ENCODE measurements at places on chromosomes 2 and 18. TPM values are rescaled to one million over a fixed set of nuclear protein-coding genes. Genes with fewer than 3 reads are reported as not detected.

- no peak overlapping the region for H3K4me3 ChIP-seq
- no peak for DNase-seq
- no peaks in the 10 kb centered on the region for H3K36me3 ChIP-seq
- no peaks in the 10 kb centered on the region for H3K4me1 ChIP-seq
- H3K27ac ChIP-seq, result no peak overlapping the region
Measured at GRCh38 chr2:145524836-145525235, 1004.9 kb upstream of the ZEB2 start.

- H3K4me1 ChIP-seq, result no peaks in the 10 kb centered on the region
- H3K27ac ChIP-seq, result no peak overlapping the region
- no peak for DNase-seq
- H3K36me3 ChIP-seq, result no peaks in the 10 kb centered on the region
Measured at GRCh38 chr2:46087492-46087891, 209.7 kb upstream of the EPAS1 start.

The CDCA7 gene
- total RNA-seq, result 30.0 TPM

The EIPR1 gene
- total RNA-seq, result 39.1 TPM

The KLHL14 gene
- 0.07 TPM for total RNA-seq

DNA sequence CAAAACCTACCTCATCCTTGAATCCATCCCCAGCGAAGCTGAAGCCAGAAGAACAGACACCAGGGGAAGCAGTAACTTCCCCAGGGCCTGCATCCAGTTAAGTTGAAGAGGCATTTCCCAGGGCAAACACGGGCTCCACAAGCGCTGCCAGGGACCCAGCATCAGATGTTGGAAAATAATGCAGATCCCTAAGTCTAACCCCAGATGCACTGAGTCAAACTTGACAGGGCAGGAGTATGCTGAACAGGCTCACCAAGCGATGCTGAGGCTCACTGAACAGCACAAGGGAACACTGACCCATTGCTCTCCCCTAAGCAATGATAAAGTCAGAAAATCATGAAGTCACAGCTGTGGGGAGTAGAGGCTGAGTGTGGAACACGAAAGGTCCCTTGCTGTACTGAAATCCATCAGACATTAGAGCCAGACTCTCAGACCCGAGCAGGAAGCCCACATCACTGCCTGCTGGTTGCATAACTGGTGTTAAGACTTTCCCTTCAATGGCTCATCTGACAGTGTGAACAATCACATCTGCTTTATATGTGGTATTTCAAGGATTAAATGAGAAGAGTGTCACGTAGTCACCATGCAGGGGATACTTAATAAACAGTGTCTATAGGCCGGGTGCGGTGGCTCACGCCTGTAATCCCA, 36.2 kb downstream of the TNS1 start:
- peak overlapping the region; percentile 47 for H3K27ac ChIP-seq
- H3K4me3 ChIP-seq, result no peak overlapping the region
- H3K36me3 ChIP-seq, result no peaks in the 10 kb centered on the region
- H3K27me3 ChIP-seq, result no peaks in the 10 kb centered on the region

DNA sequence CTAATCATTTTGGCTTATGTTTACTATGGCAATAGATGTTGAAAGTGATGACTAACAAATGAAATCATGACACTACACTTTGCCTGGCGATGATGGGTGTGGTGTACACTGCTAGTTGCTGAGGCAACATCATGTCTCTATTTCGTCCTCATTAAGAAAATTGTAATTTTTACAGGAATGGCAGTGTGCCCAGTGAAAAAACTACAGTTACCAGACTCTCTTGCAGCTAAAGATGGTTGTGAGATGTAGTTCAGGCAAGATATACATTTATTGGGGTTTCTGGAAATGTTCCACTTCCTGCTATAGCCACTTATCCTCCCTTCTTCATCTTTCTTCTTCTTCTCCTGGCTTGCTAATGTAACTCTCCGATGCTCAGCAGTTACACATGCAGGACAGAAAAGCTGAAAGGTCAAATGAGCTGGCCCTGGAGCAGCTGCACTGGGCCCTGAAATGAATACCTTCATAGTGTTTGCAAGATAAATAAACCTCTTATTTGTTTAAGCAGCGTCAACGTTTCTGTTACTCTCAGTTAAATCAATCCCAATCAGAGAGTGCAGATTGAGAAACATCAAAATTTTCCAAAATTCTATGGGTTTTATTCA, 46.0 kb downstream of the SOCS6 start:
- no peaks in the 10 kb centered on the region for H3K27me3 ChIP-seq
- no peaks in the 10 kb centered on the region for H3K4me1 ChIP-seq
- H3K27ac ChIP-seq, result no peak overlapping the region
- H3K4me3 ChIP-seq, result no peak overlapping the region
- no peak for DNase-seq
- H3K36me3 ChIP-seq, result no peaks in the 10 kb centered on the region

DNA sequence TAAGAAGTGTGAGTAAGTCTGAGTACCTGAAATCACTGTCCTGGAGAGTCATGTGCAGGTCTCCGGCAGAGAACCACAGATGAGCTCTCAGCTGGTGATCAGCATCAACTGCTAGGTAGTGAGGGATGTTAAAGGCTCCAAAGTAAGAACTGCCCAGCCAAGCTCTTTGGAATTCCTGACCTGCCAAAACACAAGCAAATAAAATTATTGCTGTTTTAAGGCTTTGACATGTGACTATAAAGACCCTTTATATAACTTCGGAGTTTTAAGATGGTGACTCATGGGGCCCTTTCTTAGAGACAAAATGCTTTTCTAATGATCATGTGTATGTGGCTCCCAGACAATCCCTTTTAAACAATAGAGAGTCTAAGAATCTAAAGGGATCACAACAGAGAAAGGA, 855.7 kb downstream of the TRIB2 start:
- no peaks in the 10 kb centered on the region for H3K36me3 ChIP-seq
- no peaks in the 10 kb centered on the region for H3K27me3 ChIP-seq
- H3K4me1 ChIP-seq, result no peaks in the 10 kb centered on the region
- no peak overlapping the region for H3K4me3 ChIP-seq

- no peaks in the 10 kb centered on the region for H3K36me3 ChIP-seq
- H3K4me3 ChIP-seq, result no peak overlapping the region
- no peaks in the 10 kb centered on the region for H3K4me1 ChIP-seq
- DNase-seq, result no peak
- H3K27me3 ChIP-seq, result no peaks in the 10 kb centered on the region
Measured at GRCh38 chr2:164842624-164842966, 972 bp upstream of the COBLL1 start.

The DHX57 gene
- 14.7 TPM for total RNA-seq

The KCNJ3 gene
- 0.32 TPM for total RNA-seq

The TWIST2 gene
- total RNA-seq, result 0.82 TPM

GRCh38 chr2:61832183-61832841, 21.5 kb downstream of the FAM161A start:
- no peak overlapping the region for H3K27ac ChIP-seq
- no peaks in the 10 kb centered on the region for H3K36me3 ChIP-seq
- H3K27me3 ChIP-seq, result no peaks in the 10 kb centered on the region
- DNase-seq, result no peak
- no peaks in the 10 kb centered on the region for H3K4me1 ChIP-seq

The TET3 gene
- 17.8 TPM for total RNA-seq

DNA sequence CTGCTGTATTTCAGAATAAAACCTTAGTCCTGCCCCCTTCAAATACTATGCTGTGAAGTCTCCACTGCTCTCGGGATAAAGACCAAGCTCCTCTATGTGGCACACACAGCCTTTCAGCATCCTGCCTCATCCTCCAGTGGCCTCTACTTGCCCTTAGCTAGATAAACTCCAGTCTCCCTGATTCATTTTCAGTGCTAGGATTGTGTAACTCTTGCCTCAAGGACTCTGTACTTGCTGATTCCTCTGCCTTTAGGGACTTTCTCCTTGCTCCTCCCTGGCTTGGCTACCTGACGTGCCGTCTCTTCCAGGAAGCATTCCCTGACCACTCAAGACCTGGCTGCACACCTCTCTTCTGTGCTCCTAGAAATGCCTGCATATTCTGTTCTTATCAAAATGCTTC, 416.7 kb downstream of the MTX2 start:
- no peaks in the 10 kb centered on the region for H3K4me1 ChIP-seq
- DNase-seq, result no peak
- H3K4me3 ChIP-seq, result no peak overlapping the region

GRCh38 chr2:236049981-236050380, 118.2 kb downstream of the GBX2 start:
- H3K27ac ChIP-seq, result no peak overlapping the region
- no peaks in the 10 kb centered on the region for H3K27me3 ChIP-seq
- DNase-seq, result no peak
- no peaks in the 10 kb centered on the region for H3K36me3 ChIP-seq
- no peaks in the 10 kb centered on the region for H3K4me1 ChIP-seq

The CDH2 gene
- 0.84 TPM for total RNA-seq

DNA sequence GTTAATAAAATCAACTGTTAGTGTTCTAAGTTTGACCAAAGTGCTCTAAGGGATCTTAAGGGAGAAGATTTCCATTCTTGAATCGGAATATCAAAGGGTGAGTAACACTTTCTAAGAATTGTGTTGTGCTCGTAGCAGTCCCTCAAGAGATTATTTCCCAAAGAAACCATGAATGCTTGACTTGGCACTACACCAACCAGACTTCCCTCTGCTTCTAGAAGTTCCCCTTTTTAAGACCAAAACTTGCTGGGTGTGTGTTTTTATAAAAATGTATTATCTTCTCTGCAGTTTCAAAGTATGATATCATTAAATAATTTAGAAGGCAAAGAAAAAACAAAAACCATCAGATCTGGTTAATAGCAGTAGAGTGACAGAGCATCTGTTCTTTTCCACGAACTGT, 522.0 kb upstream of the FAM98A start:
- H3K4me3 ChIP-seq, result no peak overlapping the region
- H3K27ac ChIP-seq, result no peak overlapping the region
- no peaks in the 10 kb centered on the region for H3K27me3 ChIP-seq
- DNase-seq, result no peak
- H3K36me3 ChIP-seq, result no peaks in the 10 kb centered on the region

The SGO2 gene
- 7.6 TPM for total RNA-seq

The LCT gene
- total RNA-seq, result 0.08 TPM

The MYO7B gene
- 159 TPM for total RNA-seq

The ZNG1B gene
- total RNA-seq, result 33.5 TPM

- no peak for DNase-seq
- no peak overlapping the region for H3K4me3 ChIP-seq
- H3K36me3 ChIP-seq, result no peaks in the 10 kb centered on the region
- H3K27me3 ChIP-seq, result no peaks in the 10 kb centered on the region
- no peaks in the 10 kb centered on the region for H3K4me1 ChIP-seq
Measured at GRCh38 chr18:49303379-49303778, 157.1 kb downstream of the DYM start.

DNA sequence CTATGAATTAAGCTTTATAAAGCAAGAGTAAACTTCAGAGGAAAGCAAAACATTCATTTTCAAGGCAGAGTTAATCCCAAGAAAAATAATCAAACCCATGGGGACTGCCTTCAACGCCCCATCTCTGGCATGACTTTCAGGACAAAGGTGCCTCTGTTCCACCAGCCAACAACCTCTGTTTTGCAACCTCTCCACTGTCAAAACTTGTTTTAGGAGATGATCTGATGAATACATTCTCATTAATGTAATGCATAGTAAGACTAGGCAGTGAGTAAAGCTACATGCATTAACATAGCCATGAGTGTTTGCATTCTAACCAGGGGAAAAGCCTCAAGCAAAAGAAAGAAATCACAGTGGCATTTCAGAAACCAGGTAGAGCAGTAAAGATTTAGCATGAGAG, 357.0 kb downstream of the FBXO15 start:
- no peaks in the 10 kb centered on the region for H3K4me1 ChIP-seq
- H3K27me3 ChIP-seq, result no peaks in the 10 kb centered on the region
- no peak overlapping the region for H3K4me3 ChIP-seq
- H3K27ac ChIP-seq, result no peak overlapping the region
- DNase-seq, result no peak

DNA sequence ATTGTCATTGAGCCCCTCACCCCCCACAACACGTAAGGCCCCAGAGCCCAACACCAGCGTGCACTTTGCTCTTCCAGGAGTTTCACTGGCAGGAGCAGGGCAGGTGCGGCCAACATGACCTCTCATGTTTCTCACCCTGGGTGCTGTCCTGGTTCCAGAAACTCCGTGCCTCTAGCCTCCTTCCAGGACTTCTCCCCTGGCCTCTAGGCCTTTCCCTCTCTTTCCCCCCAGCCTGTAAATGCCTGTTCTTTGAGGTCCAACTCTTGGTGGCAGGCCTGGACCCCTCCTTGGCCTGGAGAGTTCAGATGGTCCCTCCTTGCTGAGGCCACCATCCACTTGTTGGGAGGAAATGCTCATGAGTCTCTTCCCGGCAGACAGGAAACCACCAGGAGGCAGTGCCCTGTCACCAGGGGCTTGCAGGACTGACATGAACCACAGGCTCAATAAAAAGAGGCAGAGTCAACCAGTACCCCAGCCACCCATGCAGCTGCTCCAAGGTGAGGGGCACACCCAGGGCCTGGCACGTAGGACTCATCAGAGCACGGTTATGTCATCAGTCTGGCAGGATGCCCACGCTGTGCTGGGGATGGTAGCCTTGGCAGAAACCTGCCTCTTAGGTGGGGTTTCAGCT, 1.5 kb downstream of the MALL start:
- peak overlapping the region; percentile 48 for H3K4me3 ChIP-seq
- no peaks in the 10 kb centered on the region for H3K27me3 ChIP-seq
- peaks cover 4% of the 10 kb centered on the region for H3K4me1 ChIP-seq
- peak overlapping the region; percentile 87 for H3K27ac ChIP-seq
- peak; percentile 93 for DNase-seq

The MRPL44 gene
- total RNA-seq, result 40.8 TPM

DNA sequence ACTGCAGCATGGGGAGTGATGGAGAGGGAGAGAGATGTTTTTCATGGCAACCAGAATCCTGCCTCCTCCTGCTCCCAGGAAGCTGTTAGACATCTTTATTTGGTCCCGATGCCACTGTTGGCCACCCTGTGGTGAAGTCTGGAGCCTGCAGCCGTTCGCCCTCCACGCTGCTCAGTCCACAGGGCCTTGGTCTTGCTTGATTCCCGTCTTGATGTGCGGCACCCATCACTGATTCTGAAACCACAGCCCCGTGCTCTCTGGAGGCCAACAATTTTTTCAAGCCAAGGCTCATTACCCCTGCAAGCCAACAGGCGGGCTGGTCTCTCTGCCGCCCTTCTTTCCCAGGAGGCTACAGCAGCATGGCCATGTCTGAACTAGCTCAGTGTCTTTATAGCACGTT, 24.5 kb downstream of the SIGLEC15 start:
- H3K36me3 ChIP-seq, result no peaks in the 10 kb centered on the region
- H3K4me3 ChIP-seq, result no peak overlapping the region
- DNase-seq, result no peak
- H3K4me1 ChIP-seq, result no peaks in the 10 kb centered on the region
- no peak overlapping the region for H3K27ac ChIP-seq

- no peak overlapping the region for H3K4me3 ChIP-seq
- no peaks in the 10 kb centered on the region for H3K36me3 ChIP-seq
- no peak for DNase-seq
- H3K27ac ChIP-seq, result no peak overlapping the region
- no peaks in the 10 kb centered on the region for H3K27me3 ChIP-seq
Measured at GRCh38 chr2:50958504-50958903, 73.4 kb downstream of the NRXN1 start.

DNA sequence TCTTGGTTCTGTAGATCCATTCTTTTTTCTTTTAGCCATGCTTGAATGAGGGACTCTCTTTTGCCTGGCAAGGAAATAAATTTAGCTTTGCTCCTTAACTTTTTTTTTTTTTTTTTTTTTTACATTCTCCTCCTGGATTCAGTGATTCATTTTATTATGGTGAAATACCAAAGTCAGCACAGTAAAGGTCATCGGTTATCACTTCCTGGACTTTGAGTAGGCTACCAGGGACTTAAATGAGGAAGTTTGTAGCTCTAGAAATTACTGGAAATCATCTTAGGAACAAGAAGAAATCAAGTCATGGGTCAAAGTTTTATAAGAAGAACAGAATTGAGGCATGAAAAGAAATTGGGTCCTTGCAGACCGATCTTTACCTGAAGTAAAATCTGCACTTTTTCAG, 75.0 kb downstream of the SOCS6 start:
- no peak overlapping the region for H3K4me3 ChIP-seq
- H3K27me3 ChIP-seq, result no peaks in the 10 kb centered on the region
- H3K36me3 ChIP-seq, result no peaks in the 10 kb centered on the region
- H3K27ac ChIP-seq, result peak overlapping the region; percentile 69

Data from colonic mucosa (tissue), 4 donors.